Muscle of arm (tissue), 14 donors: ENCODE measurements at places on chromosomes 16 and 17. TPM values are rescaled to one million over a fixed set of nuclear protein-coding genes. Genes with fewer than 3 reads are reported as not detected.

- DNase-seq = peak; percentile 29
Observed at GRCh38 chr17:13541032-13541480, 60.7 kb downstream of the HS3ST3A1 start.

Gene SLC47A1
- polyA plus RNA-seq = 1.9 TPM

DNA sequence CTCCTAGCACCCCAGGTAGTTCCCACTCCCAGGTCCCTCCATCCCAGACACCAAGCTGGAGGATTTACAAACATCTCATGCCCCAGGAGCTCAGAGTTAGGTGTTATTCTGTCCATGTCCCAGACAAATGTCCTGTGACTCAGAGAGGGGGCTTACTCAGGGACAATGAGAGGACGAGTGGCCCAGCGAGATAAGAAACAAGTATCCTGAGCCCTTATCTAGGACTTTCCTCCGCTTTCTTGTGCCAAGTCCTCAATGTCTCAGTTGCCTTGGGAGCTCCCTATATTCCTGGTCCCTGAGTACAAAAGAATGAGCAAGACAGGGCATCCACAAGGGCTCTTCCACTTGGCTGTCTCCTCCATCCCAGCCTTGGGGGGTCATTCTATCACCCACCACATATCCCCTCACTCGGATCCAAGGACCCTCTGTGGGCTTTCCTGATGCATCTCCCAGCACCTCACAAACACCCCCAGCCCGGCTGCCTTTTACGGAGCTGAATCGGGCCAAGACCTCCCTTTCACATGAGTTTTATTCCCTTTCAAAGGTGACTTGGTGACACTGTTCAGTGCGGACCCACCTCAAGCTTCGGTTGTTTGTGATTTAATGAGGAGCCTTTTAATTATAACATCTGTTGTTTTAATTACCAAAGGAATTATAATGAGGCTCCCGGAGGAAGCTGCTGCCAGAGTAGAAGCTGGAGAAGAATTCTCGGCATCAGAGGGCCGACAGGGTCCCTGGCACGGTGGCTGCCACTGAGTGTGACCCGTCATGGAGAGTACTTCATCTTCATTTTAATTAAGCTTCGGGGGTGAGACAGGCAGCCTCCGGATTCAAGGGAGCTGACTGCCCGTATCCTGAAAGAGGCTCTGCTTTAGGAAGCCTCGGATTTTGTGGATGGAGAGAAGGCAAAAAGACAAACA, 121.5 kb downstream of the WSCD1 start:
- DNase-seq = no peak

Gene TMEM114
- not detected for polyA plus RNA-seq

GRCh38 chr16:351804-352520, 561 bp downstream of the AXIN1 start:
- DNase-seq = no peak
